ENCODE measurements at places on chromosomes 12 and 14.

DNA sequence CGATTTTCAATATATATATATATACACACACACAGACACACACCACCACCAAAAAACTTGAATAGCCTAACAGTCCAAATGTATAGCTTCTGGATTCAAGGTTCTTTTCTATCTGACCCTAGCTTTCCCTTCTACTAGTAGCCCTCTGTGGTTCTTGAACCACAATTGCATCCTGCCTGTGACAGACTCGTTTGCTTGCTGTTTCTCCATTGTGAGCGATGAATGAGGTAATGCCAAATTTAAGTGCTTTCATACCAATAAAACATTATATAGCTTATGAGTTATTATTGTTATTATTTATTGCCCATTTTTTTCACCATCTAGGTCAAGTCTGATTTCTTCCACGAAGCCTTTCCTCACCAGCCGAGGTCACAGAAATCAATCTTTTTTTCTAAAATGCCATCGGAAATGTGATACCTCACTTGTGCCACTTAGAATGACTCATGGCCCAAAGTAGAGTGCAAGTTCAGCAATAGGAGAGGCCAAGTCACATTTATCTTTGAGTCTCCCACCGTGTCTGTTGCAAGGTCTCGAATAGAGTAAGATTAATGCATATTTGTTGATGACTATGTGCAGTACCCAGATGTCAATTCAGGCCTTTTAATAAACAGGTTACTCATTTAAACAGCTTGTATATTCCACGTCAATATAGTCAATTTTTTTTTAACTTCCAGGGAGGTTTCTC is 1015.8 kb upstream of the SEL1L start:
- DNase-seq = no peak

DNA sequence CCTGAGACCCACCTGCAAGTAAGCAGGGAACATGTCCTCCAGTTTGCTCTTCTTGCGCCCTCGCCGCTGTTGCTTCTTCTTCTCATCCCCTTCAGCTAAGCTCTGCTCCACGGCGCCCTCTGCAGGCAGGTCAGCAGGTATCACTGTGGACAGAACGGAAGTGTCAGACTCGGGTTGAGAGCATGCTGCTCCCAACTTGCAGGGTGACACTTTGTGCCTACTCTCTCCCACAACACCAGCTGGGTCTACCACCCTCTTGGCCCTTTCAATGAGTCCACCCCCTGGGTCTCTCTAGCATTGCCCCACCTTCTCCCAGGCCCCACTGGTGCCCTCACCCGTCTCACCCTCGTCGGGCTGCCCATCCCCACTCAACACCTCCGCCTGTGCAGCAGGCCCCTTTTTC is 16.7 kb downstream of the KMT2D start:
- DNase-seq = peak; percentile 77

DNA sequence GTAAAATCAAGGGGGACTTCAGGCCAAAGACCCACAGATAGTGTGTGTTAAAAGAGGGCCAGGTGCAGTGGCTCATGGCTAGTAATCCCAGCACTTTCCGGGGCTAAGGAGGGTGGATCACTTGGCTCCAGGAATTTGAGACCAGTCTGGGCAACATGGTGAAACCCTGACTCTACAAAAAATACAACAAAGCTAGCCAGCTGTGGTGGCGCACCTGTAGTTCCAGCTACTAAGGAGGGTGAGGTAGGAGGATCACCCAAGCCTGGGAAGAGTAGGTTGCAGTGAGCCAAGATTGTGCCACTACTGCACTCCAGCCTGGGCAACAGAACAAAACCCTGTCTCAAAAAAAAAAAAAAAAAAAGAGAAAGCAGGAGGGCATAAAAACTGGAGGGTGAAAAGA is 8.5 kb downstream of the VCPKMT start:
- DNase-seq = no peak

DNA sequence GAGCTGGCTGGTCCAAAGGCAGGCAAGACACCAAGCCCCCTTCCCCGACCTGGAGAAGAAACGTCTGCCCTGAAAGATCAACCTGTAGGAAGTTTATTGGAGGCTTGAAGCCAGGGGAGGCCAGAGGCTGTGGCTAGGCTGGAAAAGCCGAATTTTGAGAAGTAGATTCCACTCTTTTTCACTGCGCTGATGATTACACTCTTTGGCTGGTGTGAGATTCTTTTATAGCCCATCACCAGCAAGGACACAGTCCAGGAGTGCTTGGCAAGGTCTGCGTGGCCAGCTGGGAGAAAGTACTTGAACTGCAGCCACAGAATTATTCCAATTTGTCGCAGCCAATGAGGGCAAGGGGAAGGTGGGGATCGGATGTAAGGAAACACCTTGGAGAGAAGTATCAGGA is 45.0 kb downstream of the SYNE3 start:
- no peak for DNase-seq

- no peak for DNase-seq
Measured at GRCh38 chr12:18851271-18851670, 113.4 kb downstream of the CAPZA3 start.

DNA sequence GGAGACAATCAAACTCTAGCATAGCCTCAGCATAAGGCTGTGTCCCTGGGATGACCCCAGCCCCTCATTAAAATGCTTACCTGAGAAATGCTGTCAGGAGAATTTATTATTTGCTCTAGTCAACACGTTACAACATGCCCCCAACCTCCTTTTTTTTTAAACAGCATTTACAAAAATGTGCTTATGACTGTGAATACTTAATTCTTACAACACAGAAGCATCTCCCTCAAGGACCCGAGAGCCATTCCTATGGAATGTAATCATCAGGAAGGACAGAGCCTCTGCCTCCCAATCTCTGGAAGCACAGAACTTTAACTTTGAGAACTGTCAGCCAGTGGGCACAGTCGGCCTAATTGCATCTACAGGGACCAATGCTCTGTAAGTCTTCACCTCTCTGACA is 136.6 kb upstream of the OVCH1 start:
- no peak for DNase-seq

GRCh38 chr14:71108398-71109119 is 201.3 kb downstream of the PCNX1 start:
- DNase-seq = no peak

Data from activated naive CD4-positive, alpha-beta T cell treated with Interleukin-2 at 50 U/mL for 16 hours (primary cell).